ENCODE measurements at places on chromosomes 1 and 21. TPM values are rescaled to one million over a fixed set of nuclear protein-coding genes. Genes with fewer than 3 reads are reported as not detected.

SMPDL3B gene
- total RNA-seq: 14.9 TPM

DNA sequence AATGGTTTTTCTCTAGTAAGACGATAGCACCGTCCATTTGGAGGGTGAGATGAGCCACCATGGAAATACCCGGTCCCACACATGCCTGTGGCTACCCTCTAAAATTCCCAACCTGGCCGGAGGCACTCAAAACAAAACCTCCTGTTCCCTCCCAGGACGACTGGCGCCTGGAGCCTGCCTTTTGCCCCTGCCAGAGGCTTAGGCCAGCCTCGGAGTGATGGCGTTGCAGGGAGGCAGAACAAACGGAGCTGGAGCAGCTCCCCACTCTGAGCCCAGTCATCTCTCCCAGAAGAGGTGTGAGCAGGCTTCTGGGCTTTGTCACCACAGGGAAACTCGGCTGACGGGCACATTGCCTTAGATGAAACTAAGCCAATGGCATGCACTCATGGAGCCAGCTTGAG, 213.7 kb upstream of the HOOK1 start:
- DNase-seq: no peak

GRCh38 chr21:45586289-45586858, 44.1 kb upstream of the SLC19A1 start:
- no peak for DNase-seq

C1QC gene
- 76.4 TPM for total RNA-seq

GRCh38 chr1:185566995-185567394, 167.2 kb upstream of the HMCN1 start:
- DNase-seq: no peak

- no peak for DNase-seq
These were observed 42.4 kb upstream of the GADD45A start for GRCh38 chr1:67642629-67643028.

GRCh38 chr21:28371713-28372112, 621.0 kb downstream of the LTN1 start:
- DNase-seq: no peak

DNA sequence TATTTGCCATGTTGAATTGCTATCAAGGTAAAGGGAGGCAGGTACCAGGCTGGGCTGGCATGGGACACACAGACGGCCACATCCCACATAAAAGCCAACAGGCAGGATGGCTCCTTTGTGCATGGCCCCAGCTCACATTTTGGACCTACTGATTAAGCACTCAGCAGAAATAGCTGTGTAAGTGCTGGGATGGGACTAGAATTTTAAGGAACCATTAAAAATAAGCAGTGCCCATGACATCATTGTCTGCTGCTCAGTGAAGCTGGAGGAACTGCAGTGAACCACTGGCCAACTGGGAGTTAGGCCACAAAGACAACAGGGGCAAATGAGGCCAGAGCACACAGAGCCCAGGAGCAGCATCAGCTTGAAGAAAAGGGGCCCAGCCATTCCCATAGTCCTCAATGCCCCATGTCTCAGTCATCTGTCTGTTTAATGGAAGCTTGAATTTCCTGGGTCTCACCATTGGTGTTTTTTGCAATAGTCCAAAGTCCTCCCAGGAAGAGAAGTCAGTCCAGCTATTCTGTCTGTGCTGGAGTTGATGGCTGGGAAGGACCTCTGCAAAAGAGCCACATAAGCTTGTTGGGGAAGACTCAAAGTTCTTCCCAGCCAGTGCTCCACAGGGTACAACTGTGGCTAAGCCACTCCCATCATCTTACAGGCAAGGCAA, 45.3 kb upstream of the TNR start:
- no peak for DNase-seq

DNA sequence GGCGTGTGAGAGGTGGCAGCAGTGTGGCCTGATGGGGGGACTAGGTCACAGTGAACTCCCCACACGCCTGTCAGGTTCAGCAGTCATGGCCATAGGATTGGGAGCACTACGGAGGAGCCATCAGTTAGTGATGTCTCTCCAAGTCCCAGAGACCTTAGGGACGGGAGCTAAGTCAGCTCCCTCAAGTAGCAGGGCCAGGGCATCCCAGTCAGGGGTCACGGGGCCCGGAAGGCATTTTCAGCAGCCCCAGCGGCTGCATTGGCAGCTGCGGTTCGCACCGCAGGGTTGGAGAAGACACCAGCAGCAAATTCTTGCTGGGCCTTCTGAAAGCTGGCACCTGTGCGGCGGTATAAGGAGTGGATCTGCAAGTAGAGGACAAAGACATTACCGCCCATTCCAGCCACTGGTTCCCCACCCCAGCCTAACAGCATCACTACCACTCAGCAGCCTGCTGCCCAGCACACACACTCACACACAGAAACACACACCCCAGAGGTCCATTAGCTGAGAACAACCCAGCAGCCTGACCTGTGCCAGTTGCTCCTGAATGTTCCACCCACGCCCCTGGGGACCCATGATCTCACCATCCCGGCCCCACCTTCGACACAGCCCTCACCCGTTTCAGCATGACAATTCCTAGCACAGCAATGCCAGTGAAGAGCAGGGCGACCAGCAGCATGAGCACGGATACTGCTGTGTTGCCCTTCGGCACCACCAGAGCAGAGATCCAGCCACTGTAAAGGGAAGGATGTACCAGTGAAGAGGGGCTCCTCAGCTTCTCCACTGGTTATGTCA, 972 bp upstream of the ENTREP3 start:
- no peak for DNase-seq

- DNase-seq: no peak
These were observed 38.6 kb upstream of the ADGRL4 start for GRCh38 chr1:79044974-79045650.

GRCh38 chr1:101253976-101254674, 17.3 kb downstream of the S1PR1 start:
- DNase-seq: no peak

ODF2L gene
- 39.8 TPM for total RNA-seq

VWA1 gene
- 35.7 TPM for total RNA-seq

LRRC40 gene
- total RNA-seq: 15.4 TPM

DNA sequence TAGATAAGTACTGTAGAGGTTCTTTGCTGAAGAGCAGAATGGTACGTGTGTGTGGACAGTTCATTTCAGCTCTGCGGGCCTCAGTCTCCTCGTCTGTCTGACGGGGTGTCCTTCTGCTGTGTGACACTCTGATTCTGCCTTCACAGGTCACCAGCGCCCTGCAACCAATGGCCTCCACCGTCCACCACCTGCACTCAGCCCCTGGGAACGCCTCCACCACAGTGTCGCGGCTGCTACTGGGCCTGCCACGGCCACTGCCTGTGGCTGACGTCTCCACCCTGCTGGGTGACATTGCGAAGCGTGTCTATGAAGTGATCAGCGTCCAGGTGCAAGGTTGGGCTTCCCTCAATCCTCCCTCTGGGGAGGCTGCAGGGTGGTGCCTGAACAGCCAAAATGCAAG, 17.0 kb downstream of the UMODL1 start:
- no peak for DNase-seq

DNA sequence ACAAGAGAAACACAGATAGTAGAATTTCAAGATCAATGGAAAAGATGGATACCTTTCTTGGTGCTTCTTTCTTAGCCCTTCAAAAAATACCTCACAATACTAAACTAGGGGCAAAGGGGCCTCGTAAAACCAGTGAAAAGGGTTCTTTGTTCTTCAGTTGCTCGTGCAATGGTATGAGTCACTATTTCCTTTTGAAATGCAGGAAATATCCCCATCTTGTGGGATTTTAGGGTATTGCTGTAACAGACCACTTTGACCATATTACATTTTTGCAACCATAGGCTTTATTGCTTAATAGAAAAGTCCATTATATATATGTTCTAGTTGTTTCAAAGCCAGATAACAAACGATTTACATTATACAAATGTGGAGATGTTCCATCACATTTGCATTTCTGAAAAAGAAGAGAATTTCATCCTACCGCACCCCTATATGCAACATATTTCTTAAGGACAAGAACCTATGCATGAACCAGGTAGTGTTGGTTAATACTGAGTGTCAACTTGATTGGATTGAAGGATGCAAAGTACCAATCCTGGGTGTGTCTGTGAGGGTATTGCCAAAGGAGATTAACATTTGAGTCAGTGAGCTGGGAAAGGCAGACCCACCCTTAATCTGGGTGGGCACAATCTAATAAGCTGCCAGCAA, 88.6 kb upstream of the PKN2 start:
- DNase-seq: no peak

DNA sequence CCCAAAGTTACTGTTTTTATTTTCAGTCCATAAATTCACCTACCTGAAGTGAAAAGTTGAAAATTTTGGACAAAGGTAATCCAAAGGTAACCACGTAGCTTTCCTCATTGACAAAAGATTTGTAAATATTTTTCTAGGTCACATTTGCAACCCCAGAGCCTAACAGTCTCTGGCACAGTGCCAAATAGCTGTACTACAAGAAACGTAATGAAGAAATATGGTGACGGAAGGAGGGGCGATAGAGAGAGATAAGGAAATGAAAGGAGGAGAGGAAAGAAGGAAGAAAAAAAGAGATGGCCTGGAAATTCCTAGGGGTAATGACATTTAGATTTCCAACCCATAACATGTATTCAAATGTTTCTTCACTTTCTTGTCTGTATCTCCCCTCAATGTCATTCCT, 159.4 kb downstream of the BARHL2 start:
- DNase-seq: no peak

GRCh38 chr21:41438425-41439113, 12.5 kb downstream of the MX1 start:
- no peak for DNase-seq

DNA sequence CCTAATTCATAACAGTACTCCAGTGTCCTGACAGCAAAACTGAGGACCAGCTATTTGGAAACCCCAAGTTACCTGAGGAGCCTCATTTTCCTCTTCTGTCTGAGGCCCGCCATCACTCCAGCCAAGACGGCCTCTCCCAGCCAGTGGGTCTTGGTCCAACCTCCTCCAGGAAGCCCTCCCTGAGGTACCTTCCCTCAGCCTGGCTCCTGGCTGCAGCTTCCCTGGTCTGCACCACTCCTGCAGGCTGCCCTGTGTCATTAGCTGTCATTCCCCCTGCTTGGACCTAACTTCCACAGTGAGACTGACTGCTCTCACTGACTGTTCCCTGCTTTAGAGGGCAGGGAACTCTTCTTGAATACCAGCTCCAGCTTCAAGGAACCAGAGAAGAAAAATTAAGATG, 33.0 kb downstream of the BCAR3 start:
- DNase-seq: no peak

DNA sequence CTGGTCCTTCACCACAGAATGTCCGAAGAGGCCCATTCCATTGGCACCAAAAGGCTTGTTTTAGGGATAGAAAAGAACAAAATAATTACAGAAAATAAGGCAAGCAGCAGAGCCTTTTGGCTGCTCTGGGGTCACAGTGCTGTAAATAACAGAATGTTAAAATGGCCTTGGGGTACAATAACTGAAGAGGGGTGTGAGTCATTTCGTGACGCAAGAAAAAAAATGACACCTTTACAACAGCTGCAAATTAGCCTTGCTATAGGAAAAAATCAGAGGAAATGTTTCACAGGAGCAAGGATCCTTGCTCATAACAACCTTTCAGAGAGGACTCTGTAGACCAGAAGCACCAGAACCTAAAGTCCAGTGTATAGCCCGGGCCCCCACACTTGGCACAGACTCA, 483.4 kb downstream of the OMA1 start:
- DNase-seq: no peak

- no peak for DNase-seq
These were observed 124.9 kb downstream of the ITSN1 start for GRCh38 chr21:33767236-33767635.

- DNase-seq: peak; percentile 75
These were observed 99.7 kb downstream of the NMNAT2 start for GRCh38 chr1:183318433-183318832.

DNA sequence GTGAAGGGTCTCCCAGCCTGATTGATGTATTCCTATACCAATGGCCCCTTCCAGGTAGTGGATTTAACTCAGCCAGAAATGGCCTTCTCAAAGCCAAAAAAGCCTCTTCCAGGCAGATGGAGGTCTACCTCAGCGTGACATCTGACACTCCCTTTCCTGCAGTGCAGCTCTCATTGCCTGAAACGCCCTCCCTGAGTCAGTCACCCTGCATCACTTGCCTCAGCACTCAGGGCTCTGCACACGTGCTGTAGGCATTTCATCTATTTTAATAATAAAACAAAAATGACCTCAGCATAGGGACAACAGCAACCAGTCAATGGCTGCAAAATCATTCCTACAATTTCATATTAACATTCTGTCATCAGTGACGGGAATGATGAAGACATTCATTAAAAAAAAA, 64.4 kb upstream of the GJA5 start:
- no peak for DNase-seq

DNA sequence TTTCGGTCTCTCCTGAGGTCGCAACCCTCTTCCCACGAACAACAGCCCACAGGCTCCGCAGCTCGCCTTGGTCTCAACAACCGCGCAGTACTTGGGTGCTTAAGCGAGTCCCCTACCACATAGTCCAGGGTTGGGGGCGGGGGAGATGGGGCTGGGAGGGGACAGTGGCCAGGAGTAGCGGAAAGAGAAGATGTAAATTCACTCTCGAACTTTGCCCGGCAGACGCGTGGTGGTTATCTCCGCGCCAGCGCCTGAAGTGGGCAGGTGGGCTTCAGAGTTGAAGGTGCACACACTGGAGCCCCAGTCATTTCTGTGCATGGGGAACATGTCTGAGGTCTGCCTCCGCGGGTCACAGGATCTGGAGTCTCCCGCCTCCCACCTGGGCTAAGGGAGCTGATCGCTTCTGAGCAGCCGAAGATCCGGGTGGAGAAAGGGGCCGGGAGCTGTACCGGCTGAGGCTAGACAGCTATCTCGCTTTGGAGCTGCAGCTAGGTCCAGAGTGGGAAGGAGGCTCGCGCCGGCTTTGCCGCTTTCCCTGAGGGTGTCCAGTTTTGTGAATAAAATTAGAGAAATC, 4.3 kb upstream of the FOXD2 start:
- no peak for DNase-seq

PTGS2 gene
- total RNA-seq: 1.3 TPM

MYOM3 gene
- total RNA-seq: 0.98 TPM

KCNAB2 gene
- 19.8 TPM for total RNA-seq

AADACL3 gene
- total RNA-seq: not detected

- DNase-seq: peak; percentile 42
These were observed 2.3 kb downstream of the H3-3A start for GRCh38 chr1:226064816-226065248.

- no peak for DNase-seq
These were observed 1561.9 kb downstream of the MRPL39 start for GRCh38 chr21:24045373-24045772.

DNA sequence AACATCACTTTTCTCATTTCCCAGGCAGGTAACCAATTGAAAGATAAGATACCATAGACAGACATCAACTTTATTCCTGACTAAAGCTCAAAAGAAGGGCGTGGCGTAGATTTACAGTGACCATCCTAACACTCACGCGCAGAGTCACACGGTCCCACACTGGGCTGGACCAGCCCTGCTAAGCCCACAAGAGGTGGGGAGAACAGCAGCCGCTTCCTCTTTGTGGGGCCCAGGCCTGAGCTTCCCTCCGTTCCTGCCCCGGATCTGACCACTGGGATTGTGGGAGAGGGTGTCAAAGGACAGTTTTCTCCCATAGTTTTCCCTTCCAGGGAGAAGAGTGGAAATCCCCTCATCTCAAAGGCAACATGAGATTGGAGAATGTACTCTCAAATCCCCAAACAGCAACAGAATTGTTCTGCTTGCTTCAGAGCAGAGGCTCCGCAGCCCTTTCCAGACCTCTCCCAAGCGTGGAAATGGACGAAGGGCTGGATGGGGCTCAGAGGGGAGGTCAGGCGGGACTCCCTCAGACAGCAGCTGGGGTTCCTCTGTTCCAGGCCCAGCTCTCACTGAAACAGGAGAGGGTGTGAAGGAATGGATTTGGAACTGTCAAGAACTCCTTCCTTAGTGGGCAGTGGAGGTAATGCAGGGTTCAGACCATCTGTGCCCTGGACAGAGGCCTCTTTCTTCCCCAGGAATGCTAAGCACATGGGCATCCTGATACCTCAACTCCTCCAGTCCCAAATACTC, 33.7 kb downstream of the L1TD1 start:
- no peak for DNase-seq

S100A3 gene
- total RNA-seq: 2.6 TPM
